Effector CD8-positive, alpha-beta T cell (primary cell): ENCODE measurements at places on chromosomes 11 and 22.
A peak's percentile ranks its signal among the peaks of the same experiment; 100 is the strongest.

GRCh38 chr11:66867425-66868040 lies 10.7 kb downstream of the LRFN4 start:
- no peak for DNase-seq

DNA sequence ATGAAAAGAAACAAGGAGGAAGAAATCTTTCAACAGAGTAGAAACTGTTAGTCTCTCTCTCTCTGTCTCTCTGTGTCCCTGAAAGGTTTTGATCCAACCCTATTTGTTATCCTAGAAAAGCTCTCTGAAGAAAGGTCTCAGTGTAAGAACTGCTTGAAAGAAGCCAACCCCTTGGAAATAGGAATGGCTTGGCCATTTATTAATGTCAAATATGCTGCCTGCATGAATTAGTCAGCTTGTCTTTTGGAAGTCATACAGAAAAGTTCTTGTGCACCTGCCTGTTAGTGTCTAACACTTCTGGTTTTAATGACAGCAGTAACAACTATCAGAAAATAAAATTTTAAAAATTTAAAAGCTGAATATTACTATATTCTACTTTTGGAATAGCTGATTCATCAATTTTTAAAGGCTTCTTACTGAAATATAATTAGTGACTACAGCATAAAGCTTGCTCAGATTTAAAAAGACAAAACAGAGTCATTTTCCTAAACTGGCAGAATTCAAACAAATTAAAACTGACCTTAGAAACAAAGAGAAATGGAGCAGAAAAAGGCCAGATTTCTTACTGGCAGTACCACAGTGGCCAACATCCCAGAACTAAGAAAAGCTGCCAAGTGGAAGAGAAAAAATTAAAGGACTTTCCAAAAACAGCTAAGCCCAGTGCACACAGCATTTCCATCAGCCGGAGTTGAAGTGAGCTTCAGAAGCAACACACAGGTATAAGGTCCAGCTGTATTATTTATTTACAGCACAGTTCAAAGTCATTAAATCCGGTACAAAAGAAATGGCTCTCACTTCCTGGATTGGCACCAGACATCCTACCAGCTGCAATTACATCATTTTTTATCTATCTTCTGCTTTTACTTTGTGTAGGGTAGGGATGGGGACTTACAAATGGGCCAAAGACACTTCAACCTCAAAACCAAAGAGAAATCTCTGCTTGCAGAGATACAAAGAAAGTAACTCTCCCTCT lies 76.3 kb downstream of the PRCP start:
- DNase-seq = no peak

DNA sequence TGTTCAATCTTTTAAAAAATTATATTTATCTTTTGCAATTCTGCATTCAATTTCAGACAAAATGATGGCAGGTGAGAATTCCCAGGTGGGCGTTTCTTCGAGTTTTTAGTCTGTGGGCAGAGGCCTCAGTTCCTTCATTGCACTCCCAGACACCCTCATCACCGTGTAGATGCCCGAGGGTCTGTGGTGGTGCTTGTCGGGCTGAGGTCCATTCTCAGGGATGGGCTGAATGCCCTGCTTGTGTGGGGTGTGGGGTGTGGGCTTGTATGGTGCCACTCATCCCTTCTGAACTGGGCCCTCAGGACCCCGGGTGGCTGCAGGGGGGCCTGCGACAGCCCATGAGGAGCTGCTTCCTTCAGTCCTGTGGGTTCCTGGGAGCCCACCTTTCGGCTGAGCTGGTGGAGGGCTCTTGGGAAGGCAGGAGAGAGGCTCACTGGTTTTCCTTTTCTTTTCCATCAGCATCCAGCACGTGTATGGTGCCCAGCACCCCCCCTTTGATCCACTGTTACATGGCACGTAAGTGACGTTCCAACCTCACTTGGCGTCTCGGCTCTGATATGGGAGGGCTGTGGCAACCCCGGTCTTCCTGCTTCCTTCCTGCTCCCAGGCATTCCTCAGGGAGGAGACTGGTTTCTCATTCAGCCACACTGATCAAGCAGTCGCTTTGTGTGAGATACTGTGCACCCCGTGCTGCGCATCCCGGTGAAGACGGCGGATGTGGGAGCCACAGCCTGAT lies 29.8 kb downstream of the TBC1D22A start:
- no peak for DNase-seq

DNA sequence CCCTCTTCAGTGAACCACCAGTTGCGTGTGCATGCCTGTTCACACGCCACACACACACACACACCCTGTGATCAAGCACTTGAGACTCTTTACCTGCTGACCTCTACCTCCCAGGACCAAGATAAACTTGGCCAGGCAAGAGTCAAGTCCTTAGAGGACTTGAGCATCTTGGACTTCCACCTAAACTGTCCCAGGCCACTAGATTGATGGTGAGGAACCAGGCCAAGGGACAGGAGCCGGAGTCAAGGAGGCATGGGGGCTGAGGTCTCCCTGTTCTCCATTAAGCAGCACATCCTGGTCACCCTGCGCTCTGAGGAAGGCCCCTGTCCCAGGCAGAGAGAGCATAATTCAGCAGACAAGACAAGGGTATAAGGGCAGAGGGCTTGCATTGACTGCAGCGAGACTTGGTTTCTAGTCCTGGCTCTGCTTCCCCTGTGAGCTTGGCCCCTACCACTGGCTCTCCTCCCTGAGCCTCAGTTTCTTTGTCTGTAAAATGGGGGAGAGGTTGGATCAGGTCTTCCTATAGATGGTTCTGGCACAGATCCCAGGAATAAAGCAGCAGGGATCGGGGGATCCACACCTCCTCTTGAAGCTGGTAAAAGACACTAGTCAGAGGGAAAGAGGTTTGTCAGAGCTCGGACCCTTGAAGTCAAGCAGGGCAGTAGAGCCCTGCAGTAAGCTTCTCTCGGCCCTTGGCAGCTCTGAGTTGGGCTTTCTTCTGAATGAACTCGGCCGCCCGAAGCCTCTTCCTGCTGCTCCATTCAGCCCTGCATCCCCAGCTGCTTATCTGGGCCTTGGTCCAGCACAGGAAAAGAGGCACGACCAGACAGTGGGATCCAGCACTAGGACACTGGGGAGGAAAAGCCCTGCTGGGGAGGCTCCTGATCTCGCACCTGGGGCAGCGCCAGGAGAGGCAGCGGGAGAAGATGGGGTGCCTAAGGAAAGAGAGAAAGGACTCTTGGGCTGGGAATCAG lies 2.0 kb downstream of the CREB3L1 start:
- DNase-seq = no peak

GRCh38 chr11:129701706-129702105 lies 113.9 kb upstream of the TMEM45B start:
- no peak for DNase-seq

- DNase-seq = no peak
These were observed 40.5 kb downstream of the SGSM3 start for GRCh38 chr22:40410731-40411505.

DNA sequence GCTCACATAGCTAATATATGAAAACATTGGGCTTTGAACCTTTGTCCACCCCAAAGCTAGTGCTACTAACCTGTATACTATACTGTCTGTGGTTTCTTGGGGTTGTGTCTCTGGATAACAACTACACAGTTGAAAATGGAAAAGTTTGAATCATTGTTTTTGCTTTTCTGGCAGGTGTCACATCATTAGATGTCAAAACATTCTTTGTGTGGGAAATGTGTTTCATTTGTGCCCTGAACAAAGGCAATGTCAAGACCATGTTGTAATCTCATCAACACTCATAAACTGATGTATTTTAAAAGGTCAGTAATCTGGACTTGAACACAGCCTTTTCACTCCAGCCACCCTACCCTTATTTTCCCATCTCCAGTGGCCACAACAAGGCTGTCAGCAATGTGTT lies 16.5 kb downstream of the SYT13 start:
- no peak for DNase-seq

DNA sequence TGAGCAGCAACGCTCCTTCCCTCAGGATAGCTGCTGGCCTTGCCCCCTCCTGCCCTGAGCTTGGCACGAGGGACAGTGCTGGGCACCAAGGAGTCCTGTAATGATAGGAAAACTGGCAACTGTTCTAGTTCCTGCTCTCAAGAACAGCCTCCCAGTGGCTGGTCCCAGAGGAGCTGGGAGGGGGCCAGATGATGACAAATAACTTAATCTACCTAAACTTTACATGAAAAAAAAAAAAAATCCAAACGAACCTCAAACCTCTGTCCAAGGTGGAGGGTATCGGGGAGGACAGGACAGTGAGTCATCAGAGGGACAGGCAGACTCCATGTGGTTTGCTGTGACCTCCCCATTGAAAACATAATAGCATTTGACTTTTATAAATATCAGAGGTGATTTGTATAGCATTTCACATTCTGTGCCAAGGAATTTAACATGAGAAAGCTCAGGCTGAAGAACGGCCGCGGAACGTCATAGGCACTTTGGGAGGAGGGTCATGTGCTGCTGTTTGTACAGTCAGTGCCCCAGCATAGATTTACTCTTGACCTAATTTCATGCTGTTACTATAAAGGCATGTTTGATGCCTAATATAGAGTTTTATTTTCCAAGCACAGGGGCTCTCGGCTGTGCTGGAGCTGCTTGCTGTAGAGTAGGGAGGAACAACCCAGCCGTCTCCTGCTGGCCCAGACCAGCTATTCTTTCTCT lies 98.2 kb upstream of the NNMT start:
- no peak for DNase-seq

DNA sequence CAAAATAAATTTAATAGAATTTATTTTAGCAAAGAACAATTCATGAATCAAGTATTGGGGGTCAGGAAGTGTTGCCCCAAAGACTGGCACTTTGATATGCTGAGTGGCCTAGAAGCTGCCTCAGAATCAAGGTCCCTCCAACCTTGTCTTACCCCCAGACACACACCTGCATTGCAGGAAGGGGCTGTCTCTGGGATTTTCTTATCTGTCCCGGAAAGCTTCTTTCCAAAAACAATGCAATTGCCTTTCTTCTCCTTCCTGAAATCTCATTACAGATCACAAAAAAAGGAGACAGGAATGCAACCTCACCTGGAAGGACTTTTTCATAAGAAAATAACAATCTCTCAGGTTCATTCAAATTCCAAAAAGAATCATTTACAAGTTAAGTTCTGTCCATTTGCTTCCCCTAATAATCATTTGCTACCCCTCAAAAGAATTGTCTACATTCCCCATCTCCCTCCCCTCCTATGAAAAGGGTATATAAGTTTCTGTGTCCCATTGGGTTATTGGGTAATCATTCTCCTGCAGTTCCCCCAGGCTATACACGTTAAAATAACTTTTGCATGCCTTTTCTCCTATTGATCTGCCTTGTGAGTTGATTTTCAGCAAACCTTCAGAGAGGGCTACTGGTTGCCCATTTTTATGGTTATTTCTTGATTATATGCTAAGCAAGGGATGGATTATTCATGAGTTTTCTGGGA lies 21.3 kb downstream of the OR10A6 start:
- no peak for DNase-seq

- no peak for DNase-seq
These were observed 111.4 kb downstream of the SPON1 start for GRCh38 chr11:14073849-14074476.

DNA sequence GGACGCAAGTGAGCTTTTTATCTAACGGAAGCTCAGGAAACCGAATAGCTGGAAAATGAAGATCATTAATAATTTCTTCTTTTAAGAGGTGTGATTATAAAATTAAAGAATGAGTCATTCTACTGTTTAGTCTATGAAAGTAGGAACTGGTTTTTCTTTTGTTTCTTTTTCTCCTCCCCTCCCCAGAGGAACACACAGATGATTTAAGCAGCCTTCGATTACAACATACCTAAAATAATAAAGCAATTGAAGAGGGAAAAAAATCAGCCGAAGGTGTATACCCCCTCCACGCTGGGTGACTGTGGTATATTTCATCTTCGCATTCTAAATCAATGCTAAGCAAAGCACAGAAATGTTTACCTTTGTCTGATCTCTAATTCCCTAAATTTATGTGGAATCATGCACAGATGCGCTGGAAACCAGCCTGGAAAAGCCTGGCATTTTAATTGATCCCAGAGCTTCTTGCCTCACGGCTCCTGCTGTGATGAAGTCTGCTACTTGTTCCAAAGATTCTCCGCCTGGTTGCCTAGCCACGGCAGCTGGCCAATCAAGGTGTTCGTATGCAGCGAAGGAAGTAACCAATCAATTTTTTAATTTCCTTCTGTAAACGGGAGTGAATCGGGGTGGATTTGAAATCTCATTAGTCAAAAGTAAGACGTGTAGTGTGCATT lies 133.9 kb downstream of the FANCF start:
- DNase-seq = no peak

GRCh38 chr11:32137263-32137662 lies 46.4 kb downstream of the RCN1 start:
- no peak for DNase-seq

- DNase-seq = peak; percentile 31
These were observed 2.7 kb upstream of the PDE2A start for GRCh38 chr11:72676861-72677341.

GRCh38 chr11:26106726-26107125 lies 225.2 kb upstream of the ANO3 start:
- DNase-seq = no peak

- peak; percentile 43 for DNase-seq
These were observed at the start of gene ARHGEF17 for GRCh38 chr11:73308003-73308960. Gene ARHGEF17, plus strand, starts transcription at chr11:73308276. Its CDS starts 363 bp downstream, at chr11:73308639.

DNA sequence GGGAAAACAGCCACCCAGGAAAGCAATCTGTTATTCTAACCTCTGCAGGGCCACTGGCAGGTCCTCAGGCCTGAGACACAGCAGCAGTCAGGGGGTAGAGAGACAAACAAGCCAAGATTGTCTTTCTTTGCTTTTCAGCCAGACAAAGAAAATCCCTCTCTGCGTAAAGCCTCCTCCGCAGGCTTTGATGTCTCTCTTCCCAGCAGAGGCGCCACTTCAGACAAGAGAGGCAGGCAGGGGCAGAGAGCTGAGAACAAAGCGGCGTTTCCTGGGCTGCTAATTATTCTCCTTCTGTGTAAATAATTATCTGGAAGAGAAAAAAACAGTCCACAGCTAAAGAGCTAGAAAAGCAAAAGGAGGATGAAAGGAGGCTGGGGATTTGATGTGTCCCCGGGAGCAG lies 102.7 kb upstream of the SEZ6L start:
- no peak for DNase-seq

DNA sequence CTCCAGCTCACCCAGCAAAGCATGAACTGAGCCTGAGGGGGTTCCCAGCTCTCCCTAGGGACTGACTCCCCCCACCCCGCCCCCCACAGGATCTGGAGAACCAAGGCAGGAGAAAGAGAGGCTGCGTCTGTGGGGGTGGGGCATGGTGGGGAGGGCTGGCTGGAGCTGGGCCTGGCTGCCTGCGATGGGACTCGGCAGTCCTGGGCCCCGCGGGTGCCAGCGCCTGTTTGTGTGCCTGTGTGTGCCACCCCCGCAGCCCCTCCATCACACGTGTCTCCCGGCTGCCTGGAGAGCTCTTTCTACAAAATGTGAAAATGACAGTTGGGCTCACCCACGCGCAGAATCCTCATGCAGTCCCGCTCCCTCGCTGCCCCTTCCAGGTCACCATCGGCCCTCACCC lies 46.8 kb downstream of the CACNA1I start:
- DNase-seq = no peak

GRCh38 chr11:118318124-118318523 lies 13.6 kb downstream of the CD3E start:
- no peak for DNase-seq
